ENCODE measurements at places on chromosomes 2 and 18.
A peak's percentile ranks its signal among the peaks of the same experiment; 100 is the strongest.

DNA sequence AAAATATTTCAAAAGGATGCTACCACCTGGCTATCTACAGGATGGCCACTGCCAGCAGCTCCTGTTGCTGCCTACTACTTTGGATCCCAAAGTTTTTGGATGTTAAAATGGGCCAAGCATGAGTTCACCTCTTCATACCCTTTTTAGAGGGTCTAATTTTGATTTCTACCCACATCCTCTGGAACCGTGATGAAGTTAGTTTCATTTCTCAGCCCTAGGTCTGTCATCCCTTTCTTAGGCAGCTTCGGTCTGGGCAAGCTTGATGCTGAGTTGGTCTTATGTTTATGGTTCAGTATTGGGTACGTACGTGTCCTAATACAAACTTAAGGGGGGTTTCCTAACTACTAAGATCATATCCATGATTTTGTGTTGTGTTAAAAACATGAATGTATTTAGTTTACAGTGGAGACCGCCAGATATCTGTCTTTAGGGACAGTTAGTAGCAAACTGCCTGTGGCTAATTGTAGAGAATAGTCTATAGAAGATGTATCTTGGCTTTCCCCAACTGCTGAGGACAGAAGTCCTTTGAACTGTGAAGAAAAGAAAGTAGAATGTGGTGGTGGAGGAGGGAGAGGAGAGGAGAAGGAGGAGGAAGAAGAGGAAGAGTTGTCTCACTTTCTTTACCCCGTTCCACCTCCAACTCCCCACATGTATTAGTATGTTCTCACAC is 184.9 kb downstream of the UBE2E3 start:
- DNase-seq: no peak

GRCh38 chr2:33020883-33021282 is 74.1 kb downstream of the LTBP1 start:
- no peak for DNase-seq

GRCh38 chr2:40551081-40551480 is 99.2 kb upstream of the SLC8A1 start:
- DNase-seq: no peak

- peak; percentile 46 for DNase-seq
These were observed 36.0 kb downstream of the PCBP1 start for GRCh38 chr2:70123051-70123828.

GRCh38 chr2:180747728-180748127 is 232.7 kb upstream of the UBE2E3 start:
- DNase-seq: no peak
